ENCODE measurements at places on chromosomes 16 and 17. TPM values are rescaled to one million over a fixed set of nuclear protein-coding genes. Genes with fewer than 3 reads are reported as not detected.

- H3K27ac ChIP-seq: no peak overlapping the region
- H3K4me1 ChIP-seq: peaks cover 13% of the 10 kb centered on the region
- H3K4me3 ChIP-seq: no peak overlapping the region
- DNase-seq: no peak
Observed at GRCh38 chr17:14351493-14351892, 50.6 kb downstream of the HS3ST3B1 start.

Gene KCNJ12
- total RNA-seq: 2.2 TPM

Gene CACNG3
- total RNA-seq: not detected

- H3K4me1 ChIP-seq: peaks cover 20% of the 10 kb centered on the region
- no peaks in the 10 kb centered on the region for H3K27me3 ChIP-seq
- DNase-seq: no peak
Observed at GRCh38 chr17:39730095-39730921, at the start of gene MIEN1. MIEN1 (minus strand) TSS chr17:39730532; CDS start chr17:39730495, 37 bp downstream.

All from vagina (tissue), 2 donors.